ENCODE measurements at places on chromosomes 11 and 22.

DNA sequence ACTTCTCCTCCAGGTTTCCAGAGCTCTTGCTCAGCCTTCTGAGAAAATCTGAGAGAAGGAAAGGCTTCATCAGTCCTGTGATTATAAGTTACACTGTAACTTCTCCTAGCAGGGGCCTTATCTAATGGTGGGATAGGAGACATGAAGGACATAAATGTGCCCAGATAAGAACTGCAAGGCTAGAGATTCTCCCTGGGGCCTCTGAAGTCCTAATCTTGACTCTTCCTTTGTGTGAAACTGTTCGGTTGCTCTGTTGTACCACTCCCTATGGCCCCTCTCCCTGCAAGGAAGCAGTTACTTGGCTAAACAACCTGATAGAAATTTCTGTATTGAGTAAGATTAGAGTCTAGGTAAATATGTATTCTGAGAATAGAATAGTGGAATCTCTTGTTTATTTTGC is 780.9 kb downstream of the ETS1 start:
- DNase-seq: no peak

- DNase-seq: no peak
Observed at GRCh38 chr11:2775083-2775625, 75.4 kb upstream of the KCNQ1OT1 start.

DNA sequence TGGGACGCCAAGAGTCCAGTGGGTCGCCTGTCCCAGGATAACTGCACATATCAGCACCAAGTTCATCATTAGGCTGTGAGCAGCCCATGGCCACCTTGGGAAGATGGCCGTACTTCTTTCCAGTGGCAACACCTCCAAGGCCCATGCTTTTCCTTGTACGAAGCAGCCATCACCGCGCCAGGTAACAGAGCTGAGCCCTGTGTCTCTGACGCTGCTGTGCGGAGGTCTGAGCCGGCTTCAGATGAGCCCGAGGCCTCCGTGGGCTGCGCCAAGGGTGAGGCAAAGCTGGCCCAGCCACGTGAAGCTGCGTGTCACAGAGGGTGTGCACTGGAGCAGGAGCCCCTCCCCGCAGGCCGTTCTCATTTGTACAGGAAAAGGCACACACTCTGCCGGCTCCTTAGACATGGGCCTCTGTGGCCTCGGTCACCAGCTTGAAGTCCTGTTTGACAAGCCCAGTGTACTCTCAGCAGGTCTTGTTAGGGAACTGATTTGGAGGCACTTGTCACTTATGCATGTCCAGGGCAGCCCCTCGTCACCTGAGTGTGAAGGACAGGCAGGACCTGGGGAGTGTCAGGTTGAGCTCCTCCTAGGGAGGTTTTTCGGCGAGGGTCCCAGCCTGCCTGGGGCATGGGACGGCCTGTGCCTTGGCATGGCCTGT is 401.5 kb downstream of the TBC1D22A start:
- DNase-seq: no peak

- DNase-seq: no peak
Observed at GRCh38 chr11:131792243-131792642, 421.8 kb downstream of the NTM start.

DNA sequence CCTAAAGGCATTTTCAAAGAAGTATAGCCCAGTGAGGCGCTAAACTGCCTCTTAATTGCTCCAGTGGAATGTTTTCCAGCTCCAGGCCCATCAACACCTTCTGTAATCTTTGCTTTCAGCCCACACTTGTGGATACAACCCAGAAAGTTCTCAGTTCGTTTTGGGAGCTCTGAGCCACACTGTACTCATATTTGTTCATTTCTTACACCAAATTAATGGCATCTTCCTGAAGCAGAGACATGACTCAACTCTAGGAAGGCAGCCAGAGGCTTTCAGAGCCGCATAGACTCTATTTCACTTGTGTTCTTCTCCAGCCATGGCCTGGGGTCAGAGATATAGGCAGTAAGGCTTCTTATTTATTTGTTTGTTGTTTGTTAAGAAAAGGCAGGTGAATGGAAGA is 175.5 kb upstream of the NCAM1 start:
- DNase-seq: no peak

GRCh38 chr22:36379593-36380361 is 8.0 kb downstream of the MYH9 start:
- no peak for DNase-seq

DNA sequence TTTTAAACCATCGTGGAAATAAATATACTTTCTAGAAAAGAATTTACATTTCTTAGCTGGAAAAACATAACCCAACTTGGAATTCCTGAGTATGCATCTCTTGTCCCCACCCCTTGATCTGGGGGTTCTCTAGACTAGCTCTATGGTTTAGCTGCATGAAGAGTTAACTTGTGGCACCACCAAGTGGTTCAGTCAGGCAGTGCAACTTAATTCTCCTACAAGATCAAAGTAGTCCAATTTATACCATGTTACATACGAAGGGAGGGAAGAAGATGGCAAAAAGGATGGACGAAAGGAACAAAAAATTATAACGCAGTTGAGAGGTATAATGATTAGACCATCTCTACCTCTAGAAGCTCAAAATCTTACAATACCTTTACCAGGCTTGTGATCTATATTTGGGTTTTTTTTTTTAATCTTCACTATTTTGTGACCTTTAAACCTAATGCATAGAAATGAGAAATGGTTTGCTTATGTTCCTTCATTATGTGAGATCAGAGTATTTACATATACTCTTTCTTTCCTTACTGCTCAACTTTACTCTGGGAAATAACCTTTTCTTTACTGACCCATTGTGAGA is 28.5 kb upstream of the ALKBH3 start:
- DNase-seq: peak; percentile 45

DNA sequence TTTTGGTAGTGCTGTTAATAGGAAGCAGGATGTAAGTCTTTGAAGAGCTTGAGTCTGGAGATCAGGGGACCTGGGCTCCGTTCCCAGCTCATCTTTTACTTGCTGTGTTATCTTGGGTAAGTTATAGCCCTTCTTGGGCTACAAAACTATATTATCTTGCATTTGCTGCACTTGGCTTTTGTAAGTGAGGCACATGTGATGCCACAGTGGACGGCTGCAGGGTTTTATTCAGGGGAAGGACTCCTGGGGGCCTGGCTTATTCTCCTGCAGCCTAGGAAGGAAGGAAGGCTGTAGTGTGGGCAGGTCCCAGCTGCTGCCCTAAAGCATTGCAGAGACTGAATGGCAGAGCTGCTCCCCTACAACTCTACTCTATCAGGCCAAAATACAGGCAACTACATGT is 6.4 kb downstream of the CD82 start:
- DNase-seq: no peak

DNA sequence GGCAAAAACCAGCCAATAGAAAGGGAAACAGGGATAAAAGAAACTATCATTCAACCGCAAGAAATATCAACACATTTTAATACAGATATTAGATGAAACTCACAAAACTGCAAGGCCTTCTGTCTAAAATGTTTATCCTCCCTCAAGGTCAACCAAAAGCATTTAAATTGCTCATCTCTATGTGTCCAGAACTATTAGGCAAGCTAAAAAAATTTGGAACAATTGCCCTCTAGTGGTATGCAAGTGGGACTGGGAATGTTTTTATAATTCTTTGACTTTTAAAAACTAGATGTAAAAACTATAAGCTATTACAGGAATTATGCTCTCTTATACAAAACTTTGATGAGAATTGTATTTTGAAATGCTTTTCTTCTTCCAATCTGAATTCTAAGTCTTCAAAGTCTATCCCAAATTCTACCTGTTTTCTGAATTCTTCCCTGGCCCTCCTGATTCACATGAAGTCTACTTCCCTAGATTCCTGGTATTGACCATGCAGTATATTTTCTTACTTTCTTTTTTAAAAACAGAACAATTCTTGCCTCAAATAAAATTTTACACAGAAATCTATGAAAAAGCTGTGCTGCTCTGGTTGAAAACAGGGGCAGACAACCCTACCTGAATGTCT is 4.9 kb downstream of the CWC15 start:
- DNase-seq: no peak

DNA sequence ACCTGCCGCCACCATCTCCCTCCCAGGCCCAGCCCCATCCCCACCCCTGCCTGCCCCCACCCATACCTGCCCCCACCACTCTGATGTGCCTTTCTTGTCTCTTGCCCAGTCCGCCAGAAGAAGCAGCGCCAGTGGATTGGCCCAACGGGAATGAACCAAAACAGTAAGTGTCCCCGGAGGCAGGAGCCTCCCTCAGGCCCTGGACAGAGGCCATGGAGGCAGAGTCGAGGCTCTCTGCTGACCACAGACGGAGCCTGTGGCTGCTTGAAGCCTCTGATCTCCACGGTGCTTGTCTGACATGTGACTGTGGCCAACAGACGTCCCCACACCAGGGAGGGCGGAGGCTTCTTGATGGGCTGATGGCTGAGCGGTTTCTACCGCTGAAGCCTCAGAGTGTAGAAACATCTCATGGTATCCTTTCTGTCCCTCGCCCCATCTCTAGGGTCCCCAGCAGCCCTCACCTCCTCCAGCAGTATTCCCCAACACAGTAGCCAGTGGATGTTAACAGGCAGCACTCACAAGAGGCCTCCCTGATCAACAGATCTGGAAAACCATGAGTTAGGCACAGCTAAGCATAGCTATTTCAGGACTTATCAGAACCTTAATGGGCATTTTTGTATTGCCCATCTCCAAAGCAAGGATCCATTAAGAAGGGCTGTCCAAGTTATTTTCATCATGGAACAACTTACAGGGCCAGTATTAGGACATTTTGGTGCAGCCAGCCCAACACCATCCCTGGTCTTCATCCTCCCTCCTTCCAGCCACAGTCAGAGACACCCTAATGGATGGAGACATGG is 21.7 kb downstream of the CD5 start:
- DNase-seq: no peak

DNA sequence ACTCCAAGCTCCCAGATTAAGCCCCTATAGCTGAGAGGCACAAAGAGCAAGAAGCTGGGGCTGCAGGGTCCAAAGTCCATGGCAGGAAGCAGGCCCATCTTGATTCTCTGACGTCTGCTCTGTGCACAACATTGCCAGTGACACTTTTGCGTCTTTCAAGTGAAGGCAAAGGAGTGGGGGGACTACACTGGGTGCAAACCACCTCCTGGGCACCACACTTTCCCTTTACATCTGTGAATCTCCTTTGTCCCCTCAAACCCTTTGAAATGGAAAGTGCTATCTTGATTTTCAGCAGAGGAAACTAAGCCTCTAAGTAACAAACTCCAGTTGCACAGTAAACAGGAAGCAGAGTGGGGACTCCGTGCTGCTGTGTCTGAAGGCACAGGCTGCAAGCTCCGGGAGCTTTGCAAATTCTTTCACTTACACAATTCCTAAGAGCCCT is 428.0 kb downstream of the LARGE1 start:
- DNase-seq: no peak

- DNase-seq: no peak
Observed at GRCh38 chr22:20213833-20214708, 54.0 kb downstream of the RTN4R start.

DNA sequence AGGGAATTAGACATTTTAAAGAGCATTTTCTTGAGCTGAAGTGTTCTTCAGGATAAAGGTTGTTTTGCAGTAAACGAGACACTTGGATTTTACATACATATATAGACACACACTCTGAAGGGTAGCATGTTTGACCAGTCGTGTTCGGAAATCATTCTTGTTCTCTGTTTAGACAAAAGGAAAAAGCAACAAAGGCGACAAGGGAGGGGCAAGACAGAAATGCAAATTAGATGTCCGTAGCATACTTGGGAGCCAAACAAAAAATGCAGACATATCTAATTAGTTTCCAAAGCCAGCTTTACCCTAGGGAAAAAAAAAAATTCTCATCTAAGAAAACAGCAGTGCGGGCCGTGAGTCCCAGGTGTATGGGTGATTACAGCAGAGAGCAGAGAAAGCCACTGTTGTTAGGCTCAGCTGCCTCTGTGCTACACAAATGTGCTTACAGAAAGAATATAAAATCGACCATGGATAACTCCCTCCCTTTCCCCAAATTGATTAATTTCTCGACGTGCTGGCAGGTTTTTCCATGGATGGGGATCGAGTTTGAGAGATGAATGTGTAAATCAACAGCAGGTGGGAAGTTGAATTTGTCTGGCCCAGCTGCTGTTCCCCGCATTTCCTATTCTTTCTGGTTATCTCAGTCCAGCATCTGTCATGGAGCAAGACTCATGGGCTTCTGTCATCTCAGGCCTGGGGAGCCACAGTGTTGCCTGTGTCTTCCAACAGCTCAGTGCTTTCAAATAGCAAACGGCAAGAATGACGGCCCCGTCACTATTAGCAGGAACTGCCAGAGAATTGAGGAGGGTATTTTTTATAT is 176.5 kb upstream of the TTC12 start:
- no peak for DNase-seq

GRCh38 chr11:79423736-79424135 is 17.1 kb downstream of the TENM4 start:
- no peak for DNase-seq

- DNase-seq: no peak
Observed at GRCh38 chr22:36565686-36566085, 36.7 kb upstream of the EIF3D start.

GRCh38 chr22:36790648-36791047 is 14.7 kb upstream of the IFT27 start:
- no peak for DNase-seq

- DNase-seq: no peak
Observed at GRCh38 chr11:114440971-114441763, 1.9 kb downstream of the REXO2 start.

DNA sequence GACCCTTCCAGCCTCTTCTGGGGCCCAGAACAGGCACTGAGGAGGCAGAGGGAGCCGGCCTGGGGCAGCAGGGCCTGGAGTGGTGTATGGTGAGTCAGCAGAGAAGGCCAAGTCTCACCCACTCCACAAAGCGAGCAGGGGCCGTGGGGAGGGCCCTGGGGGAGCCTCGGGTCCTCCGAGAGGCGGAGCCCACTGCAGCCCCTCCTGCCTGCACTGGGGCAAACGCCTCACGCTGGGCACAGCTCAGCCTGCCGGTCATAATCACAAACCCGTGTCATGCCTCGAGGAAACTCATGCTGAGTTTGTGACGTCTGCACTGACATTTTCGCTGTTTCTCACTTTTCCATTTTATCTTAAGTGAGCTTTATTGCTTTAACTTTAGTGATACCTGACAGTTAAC is 38.4 kb downstream of the TOLLIP start:
- no peak for DNase-seq

DNA sequence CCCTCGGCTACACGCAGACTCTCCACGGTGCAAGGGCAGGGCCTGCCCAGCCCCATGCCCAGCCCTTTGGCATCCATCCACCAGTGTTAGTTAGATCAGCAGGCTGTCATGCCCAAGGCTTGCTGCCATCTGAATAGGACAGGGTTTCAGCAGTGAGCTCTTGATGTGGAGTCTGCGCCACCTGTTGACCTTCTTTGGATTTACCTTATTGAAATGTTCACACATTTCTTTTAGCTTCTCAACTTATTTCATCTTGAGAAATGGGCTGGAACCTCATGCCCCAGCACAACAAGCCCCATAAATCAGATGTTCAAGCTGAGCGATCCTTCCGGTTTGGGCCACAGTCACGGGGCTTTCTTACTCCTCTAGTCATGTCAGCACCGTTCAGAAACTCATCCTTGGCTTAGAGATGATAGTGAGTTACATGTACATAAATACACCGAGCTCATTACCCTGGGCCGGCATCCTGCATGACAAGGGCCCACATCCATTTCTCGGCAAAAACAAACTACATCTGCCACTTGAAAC is 61.7 kb downstream of the PARVB start:
- DNase-seq: peak; percentile 59

All from left renal pelvis (tissue), 4 donors.